ENCODE measurements at places on chromosomes 4 and X.

DNA sequence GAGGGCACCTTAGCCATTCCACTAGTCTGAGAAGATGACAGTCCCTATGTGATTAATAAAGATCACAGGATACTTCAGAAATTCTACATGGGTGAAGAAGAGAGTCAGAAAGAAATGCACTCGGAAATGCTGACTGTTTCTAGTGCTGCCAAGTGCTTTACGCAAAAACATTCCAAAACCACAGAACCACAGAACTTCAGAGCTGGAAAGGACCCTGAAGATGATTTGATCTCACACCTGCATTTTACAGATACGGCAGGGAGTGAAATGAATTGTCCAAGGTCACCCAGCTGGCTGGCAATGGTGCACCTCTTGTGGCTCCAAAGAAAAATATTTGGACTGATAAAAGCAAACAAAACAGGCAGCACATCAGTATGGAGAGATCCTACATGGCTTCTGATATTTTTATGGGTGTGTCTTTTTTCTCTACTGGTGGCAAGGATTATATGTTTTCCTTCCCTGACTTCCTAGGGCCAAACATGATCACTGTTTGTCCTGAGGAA, 115.9 kb downstream of the MAML3 start:
- DNase-seq: no peak

- no peak for DNase-seq
Observed at GRCh38 chr4:74555843-74556242, 110.9 kb downstream of the AREG start.

- DNase-seq: no peak
Observed at GRCh38 chr4:178745203-178745602, 1303.0 kb upstream of the AGA start.

DNA sequence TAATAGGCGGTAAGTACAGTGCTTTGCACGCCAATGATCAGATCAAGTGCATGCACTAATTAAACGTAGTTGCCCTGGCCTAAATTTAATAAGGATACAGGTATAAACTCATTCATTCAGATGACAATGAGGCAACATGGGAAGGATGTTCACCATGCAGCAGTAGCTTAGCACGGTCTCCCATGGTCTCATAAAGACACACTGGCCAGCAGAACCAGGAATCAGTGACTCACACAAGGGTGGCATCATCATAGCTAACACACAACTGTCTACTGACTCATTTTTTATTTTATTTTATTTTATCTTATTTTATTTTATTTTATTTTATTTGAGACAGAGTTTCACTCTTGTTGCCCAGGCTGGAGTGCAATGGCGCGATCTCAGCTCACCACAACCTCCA, 42.7 kb downstream of the TMEM156 start:
- DNase-seq: no peak

DNA sequence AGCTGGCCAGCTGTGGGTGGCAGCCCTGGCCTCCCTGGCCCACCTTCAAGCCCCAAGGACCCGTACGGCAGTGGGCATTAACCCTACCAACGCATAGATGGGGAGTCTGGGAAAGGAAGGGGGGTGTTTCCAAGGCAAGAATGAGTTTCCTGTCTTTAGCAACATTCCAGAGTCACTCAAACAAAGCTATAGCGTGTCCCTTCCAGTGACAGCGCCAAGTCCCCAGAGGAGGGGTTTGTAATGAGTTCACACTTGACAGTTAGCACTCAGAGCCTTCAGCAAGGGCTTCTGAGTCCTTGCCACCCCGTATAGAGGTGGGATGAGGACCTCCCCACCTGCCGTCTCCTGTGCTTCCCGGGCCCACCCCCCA, 1.8 kb downstream of the BGN start:
- DNase-seq: no peak

GRCh38 chrX:7280520-7280919, 132.6 kb upstream of the PUDP start:
- no peak for DNase-seq

GRCh38 chr4:7926822-7927221, 12.8 kb downstream of the AFAP1 start:
- DNase-seq: no peak

DNA sequence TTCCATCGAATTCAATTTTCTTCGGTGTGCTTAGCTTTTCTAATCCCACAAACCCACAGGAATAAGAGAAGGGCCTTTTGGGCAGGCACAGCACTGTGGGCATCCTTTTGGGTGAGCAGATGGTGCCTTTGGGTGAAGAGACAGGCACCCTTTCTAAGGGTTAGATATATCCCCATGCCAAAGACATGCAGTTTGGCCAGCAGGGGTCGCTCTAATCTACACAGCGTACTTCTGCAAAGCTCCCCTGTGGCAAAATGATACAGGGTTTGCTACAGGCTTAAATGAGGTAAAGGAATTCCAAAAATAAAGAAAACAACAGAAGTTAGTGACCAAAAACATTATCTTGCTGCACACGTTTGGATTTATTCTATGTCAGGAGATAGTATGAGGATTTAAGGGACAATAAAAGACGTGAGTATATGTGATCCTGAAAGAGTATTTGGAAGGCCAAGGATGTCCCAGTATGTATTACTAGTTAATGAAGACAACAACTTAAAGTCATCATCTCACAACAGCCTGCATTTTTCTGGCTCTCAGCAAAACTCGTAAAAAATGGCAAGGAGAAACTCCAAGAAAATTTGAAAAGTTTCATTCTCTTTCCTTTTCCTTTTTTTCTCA, 49.5 kb downstream of the PHEX start:
- peak; percentile 37 for DNase-seq

GRCh38 chr4:20288047-20288650, 36.4 kb downstream of the SLIT2 start:
- DNase-seq: no peak

GRCh38 chr4:109559625-109559982, 442 bp upstream of the MCUB start:
- peak; percentile 13 for DNase-seq

DNA sequence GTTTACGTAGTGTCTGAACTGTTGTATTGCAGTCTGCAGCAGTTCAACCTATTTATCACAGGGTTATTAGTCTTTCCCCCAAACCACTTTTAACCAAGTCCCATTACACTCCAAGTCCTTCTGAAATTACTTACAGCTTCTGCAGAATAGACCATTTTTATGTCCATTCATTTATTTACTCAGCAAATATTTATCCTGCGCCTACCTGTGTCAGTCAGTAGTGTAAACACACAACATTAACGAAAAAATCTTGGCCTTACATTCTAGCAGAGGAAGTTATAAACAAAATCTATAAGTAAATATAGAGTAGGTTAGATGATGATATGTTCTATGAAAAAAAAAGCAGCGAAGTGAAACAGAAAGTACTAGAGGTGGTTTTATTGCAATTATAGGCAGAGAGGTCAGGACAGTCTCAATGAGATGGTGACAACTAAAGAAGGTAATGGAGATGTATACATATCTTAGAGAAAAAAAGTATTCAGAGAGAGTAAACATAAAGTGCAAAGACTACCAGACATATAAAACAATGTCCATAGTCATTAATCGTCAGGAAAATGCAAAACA, 534.7 kb downstream of the KCNIP4 start:
- no peak for DNase-seq
